ENCODE measurements at places on chromosomes 6 and 20.

- no peak for DNase-seq
Measured at GRCh38 chr6:105374010-105374420, 28.9 kb downstream of the PREP start.

- no peak for DNase-seq
Measured at GRCh38 chr20:17471606-17472187, 59.5 kb downstream of the BFSP1 start.

GRCh38 chr6:11744753-11745152 is 33.9 kb downstream of the ADTRP start:
- no peak for DNase-seq

- no peak for DNase-seq
Measured at GRCh38 chr6:149318581-149319286, 1.2 kb downstream of the TAB2 start.

GRCh38 chr20:1283522-1284510 is 17.7 kb downstream of the SNPH start:
- DNase-seq: no peak

All from stimulated activated CD8-positive, alpha-beta memory T cell treated with anti-CD3 and anti-CD28 coated beads, Interleukin-7, amount 100 ng/mL, for 4 hours (primary cell).